ENCODE measurements at places on chromosomes 11 and 22. TPM values are rescaled to one million over a fixed set of nuclear protein-coding genes. Genes with fewer than 3 reads are reported as not detected.

DNA sequence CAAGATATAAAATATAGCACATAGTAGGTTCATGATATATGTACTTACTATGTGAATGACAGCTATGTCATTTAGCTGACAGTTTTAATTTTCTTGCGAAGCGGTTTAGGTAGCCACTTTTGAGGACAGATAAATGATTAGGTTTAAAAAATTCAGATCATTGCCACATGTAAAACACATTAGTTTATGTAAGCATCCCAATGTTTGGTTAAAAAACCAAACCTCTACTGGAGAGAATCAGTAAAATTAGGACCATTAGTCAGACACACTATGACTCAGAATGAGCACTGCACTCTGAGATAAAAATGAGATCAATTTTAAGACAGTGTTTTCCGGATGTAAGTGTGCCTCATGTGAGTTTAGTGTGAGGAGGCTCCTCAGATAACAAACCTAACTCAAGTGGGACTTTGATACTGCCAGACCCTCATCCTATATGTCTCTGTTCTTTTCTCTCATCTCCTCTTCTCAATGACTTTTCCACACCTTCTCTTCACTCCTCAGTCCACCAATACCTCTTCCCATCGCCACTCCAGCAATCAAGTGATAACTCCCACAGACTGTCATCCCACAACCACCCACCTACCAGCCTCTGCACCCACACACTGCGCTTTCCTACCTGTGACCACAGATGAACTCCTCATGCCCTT lies 6.8 kb upstream of the OR2AT4 start:
- no peak for DNase-seq

DNA sequence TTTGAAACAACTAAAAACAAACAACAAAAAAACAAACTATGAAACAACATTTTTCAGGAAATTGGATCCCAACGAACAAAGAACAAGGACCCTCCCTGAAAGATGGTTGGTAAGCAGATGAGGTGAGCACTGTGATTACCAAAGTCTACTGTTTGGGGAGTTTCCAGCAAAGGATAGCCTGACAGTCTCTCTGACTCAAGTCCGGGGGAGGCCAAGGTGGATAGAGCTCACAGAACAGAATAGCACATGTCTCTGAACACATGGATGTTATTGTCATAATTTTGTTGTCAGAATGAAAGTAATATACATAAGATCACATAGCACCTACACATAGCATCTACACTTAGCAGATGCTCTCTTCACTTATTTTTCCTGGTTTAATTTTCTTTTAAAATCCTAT lies 501.3 kb upstream of the TENM4 start:
- no peak for DNase-seq

DNA sequence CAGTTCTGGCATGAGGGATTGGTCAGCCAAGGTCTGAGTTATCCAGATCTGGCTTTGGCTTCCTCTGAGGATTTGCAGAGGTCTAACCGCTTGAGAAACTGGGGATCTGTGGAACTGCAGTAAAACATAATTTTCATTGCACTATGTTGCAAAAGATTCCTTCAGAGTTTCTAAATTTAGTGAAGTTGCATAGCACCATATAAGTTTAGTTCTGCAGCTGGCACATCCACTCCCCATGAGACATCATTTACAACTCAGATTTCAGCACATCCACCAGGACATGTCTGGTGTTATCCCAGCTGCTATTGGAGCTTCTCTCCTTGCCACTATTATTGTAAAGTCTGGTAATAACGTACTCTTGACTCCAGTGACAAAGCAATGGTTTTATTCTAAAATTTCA lies 181.5 kb downstream of the CWF19L2 start:
- no peak for DNase-seq

RASL10A gene
- not detected for total RNA-seq

DERL3 gene
- total RNA-seq = 0.72 TPM

ZP1 gene
- not detected for total RNA-seq

DNA sequence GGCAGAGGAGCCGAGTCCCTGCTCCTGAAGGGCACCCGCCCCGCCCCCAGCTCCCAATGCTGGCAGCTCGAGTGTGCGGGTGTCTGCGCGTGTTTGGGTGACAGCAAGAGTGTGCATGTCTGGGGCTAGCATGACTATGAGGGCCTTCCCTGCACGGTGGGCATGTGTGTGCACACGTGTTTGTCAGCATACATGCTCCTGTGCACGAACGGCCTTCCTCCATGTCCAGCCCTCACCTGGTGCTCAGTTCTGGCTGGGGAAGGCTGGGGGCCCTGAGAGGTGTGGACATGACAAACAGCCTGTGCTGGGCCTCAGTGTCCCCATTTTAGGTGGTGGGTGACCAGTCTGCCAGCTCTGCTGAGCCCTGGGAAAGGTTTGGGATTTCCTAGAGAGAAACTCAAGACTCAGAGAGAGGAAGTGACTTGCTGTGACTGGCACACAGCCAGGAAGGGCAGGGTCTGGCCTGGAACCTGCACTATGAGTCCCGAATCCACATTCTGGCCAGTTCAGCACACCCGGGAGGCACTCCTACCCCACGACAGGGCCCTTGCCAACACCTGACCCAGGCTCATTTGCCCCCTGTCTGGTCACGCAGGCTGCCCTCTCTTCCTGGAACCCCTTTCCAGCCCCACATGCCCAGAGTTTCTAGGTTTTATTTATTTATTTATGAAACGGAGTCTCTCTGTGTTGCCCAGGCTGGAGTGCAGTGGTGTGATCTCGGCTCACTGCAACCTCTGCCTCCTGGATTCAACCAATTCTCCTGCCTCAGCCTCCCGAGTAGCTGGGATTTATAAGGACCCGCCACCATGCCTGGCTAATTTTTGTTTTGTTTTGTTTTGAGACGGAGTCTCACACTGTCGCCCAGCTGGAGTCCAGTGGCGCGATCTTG lies 3.3 kb upstream of the SHISA8 start:
- DNase-seq = no peak

- peak; percentile 45 for DNase-seq
Measured at GRCh38 chr11:48036011-48036410, 55.7 kb downstream of the PTPRJ start.

KRTAP5-1 gene
- not detected for total RNA-seq

- DNase-seq = no peak
Measured at GRCh38 chr11:134528453-134528852, 116.4 kb upstream of the B3GAT1 start.

DNA sequence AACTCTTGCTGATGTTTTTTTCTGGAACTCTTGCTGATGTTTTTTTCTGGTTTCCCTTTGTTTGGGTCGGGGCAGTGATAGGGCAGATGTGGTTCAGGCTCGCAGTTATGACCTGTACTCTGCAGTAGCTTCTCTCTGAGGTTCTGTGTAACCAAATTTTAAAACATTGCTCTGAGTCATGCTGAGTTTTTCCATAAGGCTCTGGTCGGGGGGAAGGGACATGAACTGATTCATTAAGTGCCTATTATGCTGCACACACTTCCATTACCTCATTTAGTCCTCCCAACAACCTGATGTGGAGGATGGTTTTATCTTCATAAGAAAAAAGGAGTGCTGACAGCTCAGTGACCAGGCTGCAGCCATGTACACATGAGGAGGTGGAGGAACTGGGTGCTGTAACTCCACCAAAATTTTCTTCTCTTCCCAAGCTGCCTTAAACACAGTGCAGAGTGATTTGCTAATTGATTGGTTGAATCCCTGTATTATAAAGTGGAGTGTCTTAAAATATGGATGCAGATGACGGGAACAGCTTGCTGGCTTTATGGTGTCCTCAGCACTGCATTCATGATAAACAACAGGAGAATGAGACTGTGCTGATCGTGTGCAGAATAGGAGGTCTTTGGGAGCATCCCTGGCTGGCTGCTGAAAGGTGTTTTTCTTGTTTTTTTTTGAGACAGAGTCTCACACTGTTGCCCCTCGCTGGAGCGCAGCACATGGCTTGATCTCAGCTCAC lies 19.1 kb downstream of the TNRC6B start:
- no peak for DNase-seq

DNA sequence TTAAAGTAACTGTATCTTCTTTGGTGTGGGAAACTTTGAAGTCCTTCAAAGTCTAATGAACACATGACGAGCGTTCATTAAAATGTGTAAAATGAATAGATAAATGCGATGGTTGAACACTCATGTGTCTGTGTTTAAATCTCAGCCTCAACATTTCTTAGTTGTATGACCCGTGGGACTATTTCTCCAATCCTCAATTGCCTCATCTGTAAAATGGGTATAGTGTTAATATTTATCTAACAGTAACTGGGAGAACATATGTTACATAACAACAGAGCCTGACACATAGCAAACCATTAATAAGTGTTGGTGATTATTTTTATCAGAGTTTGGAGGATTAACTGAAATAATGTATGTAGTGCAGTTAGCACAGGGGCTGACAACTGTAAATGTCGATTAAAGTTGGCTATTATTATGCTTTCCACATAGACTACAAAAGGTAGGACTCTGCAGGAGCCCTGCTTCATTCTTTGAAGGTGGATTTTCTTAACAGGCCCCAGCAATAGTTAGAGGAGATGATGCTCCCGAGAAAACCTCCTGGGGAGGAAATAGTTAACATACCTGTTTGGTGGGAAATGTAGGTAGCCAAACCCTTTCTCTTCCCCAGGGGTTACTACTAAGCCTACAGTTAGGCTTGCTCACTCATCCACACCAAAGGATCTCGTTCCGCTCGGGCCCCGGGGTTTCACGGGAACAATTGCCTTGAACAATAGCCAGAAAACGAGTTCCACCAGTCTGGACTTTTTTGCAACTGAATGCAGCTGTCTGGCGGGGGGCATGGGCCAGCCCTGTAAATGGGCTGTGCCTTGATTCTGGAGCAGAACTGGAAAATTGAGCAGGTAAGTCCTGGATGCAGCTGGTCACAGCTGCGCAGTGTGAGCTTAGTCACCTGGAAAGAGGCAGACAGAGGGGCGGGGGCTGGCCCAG lies 133.4 kb downstream of the DBX1 start:
- DNase-seq = no peak

- DNase-seq = no peak
Measured at GRCh38 chr11:60985501-60985900, 14.0 kb downstream of the CD6 start.

GRCh38 chr11:17778956-17779860 lies 44.6 kb downstream of the KCNC1 start:
- DNase-seq = no peak

DNA sequence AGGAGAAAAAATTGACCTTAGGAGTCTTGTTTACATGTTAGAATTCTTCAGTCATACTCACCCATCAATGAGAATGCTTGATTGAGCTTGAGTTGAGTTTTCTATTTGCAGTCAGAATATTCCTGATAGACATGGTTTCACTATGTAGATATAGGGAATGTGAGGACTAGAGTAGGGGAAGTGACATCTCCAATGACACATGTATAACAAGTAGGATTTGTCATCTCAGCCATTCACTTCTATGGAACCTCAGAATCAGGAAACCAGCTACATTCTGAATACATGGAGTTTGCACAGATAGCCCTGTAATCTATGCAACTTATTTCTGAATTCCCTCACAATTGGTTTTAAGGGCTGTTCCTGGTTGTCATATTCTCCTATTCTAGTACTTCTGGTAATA lies 20.1 kb upstream of the OR9Q1 start:
- no peak for DNase-seq

GRCh38 chr11:124081483-124081882 lies 33.8 kb upstream of the VWA5A start:
- no peak for DNase-seq

GRCh38 chr11:45354976-45355705 lies 69.0 kb upstream of the SYT13 start:
- DNase-seq = peak; percentile 41

- DNase-seq = no peak
Measured at GRCh38 chr11:125995313-125995712, 49.5 kb downstream of the VSIG10L2 start.

TRIM29 gene
- total RNA-seq = not detected

SGSM1 gene
- not detected for total RNA-seq

INPP5J gene
- 0.15 TPM for total RNA-seq

- no peak for DNase-seq
Measured at GRCh38 chr22:44335903-44336803, 23.4 kb upstream of the SHISAL1 start.

MCAM gene
- 102 TPM for total RNA-seq

GRCh38 chr11:59012398-59013265 lies 73.3 kb downstream of the GLYATL1 start:
- DNase-seq = no peak

- peak; percentile 58 for DNase-seq
Measured at GRCh38 chr22:37486224-37486845, at the start of gene MFNG. TSS of gene MFNG (minus strand) at chr22:37486384. CDS start at chr22:37486177, 207 bp downstream.

GRCh38 chr11:64058494-64058893 lies 22.8 kb downstream of the FLRT1 start:
- DNase-seq = no peak

- DNase-seq = no peak
Measured at GRCh38 chr11:119266517-119267255, 50.2 kb downstream of the MCAM start.

DNA sequence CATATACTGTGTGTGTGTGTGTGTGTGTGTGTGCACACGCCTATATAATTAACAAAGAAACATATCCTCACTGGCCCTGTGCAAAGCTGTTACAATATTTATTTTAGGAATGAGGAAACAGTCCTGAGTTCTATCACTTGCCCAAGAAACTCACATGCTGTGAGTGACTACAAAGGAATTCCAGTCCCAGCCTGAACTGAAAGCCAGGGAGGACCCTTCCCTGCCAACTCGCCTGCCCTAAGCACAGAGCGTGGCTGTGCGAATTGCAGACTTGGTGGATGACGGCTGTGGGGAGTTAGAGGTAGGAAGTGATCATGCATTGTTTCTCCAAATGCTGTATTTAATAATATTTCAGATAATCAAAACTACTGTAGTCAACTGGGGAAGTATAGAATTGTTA lies 26.4 kb upstream of the CD5 start:
- no peak for DNase-seq

LMO2 gene
- total RNA-seq = 20.1 TPM

GRCh38 chr11:120867988-120868387 lies 155.9 kb upstream of the TBCEL start:
- no peak for DNase-seq

DNA sequence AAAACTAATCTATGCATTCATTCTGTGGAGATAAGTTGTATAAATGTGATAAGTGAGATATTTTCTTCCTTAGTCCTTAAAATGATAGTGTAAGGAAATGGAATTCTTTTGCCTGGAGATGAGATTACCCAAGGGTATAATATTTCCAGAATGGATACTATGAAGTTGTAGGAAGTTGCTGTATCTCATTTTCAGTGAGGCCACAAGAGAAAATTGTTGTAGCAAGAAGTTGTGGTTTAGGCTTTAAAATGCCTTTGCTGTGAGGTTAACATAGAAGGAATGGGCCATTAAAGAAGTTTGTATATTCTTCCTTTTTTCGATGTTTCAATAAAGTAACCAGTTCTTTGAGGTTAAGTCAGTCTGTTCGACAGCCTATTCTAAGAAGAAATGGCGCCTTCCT lies 50.7 kb upstream of the LIN7C start:
- DNase-seq = no peak

- no peak for DNase-seq
Measured at GRCh38 chr11:77187111-77187750, 59.2 kb downstream of the MYO7A start.

DNA sequence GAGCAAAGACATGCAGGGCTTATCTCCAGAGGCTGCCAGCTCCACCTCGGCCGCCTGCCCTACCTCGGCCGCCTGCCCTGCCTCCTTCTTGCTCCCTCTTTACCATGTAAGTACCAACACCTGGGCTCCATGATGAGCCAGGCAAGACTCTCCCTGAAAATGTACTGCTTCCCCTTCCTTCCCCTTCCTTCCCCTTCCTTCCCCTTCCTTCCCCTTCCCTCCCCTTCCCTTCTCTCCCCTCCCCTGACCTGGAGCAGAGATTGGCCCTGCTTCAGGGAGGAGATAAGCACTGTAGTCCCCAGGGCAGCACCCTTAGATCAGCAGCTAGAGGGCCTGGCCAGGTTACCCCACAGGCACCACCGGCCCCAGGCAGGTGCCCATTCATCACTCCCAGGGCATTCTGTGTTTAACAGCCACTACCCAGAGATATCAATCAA lies 25.4 kb upstream of the ADORA2A start:
- no peak for DNase-seq

CNTF gene
- 4.0 TPM for total RNA-seq
